Liver (tissue), 10 donors: ENCODE measurements at places on chromosomes 6 and 20. TPM values are rescaled to one million over a fixed set of nuclear protein-coding genes. Genes with fewer than 3 reads are reported as not detected.

The GCM1 gene
- 0.08 TPM for total RNA-seq

- DNase-seq: no peak
Observed at GRCh38 chr20:17024513-17025119, 202.2 kb upstream of the PCSK2 start.

GRCh38 chr20:4896971-4897497 lies 104.3 kb downstream of the SLC23A2 start:
- no peak for DNase-seq

DNA sequence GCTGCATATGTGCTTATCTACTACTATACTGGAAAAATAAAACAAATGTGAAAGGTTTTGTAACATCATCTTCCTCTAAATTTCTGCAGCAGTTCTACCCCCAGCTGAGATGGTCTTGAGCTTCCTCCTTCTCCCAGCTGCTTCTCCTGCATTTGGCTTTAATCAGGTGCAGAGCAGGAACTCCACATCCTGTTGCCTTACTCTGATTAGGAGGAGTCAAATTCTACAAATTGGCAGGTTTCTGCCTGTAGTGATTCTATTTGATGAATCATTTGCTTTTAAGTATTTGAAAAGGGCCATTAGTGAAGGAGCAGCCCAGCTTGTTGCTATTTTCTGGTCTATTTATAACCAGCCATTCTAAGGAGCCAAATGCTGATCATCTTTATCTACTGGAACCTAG lies 224.5 kb downstream of the GMDS start:
- DNase-seq: no peak

- DNase-seq: no peak
Observed at GRCh38 chr6:138307816-138308730, 69.6 kb upstream of the SMIM28 start.

The ADAT2 gene
- 2.4 TPM for total RNA-seq

GRCh38 chr6:170522565-170523183 lies 30.4 kb downstream of the PSMB1 start:
- DNase-seq: no peak

The ZSCAN9 gene
- total RNA-seq: 4.8 TPM

DNA sequence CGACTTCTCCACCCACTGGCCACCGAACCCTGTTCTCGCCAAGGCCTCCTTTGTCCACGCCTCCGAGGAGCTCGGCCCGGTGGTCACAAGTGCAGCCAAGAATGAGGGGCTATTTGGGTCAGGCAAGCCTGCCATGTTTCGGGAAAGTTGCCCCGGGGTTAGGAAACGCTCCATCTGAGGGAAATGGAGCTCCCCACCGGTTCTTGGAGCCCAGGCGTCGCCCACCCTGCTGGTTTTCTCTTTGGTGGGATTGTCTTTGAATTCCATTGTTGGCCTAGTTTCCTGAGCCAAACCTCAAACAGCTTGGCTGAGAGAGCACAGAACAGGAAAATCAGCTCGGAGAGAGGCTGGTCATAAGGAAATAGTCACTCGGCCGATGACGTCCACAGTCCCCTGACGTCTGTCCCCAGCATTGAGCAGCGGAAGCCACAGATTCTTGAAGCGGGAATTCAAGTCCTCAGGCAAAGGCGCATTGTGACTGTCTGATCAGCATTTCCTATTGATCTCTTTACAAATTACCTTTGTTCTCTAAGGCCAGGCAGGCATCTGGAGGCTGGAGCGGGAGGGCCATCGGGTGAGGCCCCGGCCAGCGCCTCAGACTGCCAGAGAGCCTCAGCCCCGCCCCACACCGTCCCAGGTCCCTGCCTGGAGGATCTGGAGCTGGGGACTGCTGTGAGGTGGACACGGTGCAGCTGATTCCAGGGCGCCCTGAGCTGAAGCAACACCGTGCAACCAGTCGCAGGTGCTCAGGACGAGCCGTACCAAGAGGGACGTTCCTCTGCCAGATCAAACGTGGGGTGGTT lies 138.6 kb downstream of the DLL1 start:
- no peak for DNase-seq

DNA sequence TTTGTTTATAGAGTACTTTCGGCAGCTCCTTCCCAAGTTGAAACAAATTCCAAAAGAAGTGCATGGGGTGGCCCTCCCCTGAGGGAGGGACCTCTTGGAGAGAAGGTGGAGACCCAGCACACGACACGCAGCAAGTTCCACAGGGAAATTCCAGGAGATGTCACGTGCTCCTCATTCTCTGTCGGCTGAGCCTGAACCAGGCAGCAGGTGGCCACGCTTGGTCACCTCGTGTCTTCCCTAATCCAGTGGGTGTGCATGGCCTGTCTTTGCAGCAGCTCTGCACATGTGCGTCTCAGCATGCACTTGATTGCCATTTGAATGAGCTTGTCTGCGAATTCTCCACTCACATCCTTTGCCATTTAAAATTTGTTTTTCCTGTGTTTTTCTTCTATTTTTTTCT lies 357.4 kb downstream of the CDH4 start:
- DNase-seq: no peak

GRCh38 chr6:128478230-128479047 lies 42.0 kb downstream of the PTPRK start:
- DNase-seq: no peak

DNA sequence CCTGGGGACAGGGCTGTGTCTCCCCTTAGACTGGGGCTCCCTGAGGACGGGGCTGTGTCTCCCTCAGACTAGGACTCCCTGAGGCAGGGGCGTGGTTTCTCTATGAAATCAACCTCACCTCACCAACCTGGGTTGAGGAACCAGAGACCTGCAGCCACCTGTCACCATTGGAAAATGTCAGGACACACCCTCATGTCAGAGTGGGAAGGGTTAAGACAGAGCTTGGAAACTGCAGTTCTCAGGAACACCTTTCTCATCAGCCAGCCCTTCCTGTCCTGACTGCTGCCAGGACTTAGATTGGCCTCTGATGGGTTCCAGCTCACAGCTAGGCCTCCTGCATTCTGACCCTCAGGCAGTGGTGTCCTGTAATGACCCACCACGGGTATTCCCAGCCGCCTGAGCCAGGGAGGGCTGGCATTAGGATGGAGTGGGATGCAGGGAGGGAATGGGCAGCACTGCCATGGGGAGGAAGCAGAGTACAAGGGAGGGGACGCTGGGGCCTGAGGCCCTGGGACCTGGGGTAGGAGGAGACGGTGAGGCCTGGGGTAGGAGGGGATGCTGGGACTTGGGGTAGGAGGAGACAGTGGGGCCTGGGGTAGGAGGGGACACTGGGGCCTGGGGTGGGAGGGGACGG lies 76.3 kb downstream of the MRPL14 start:
- DNase-seq: no peak

GRCh38 chr20:53773792-53774401 lies 180.3 kb upstream of the ZNF217 start:
- DNase-seq: no peak

- no peak for DNase-seq
Observed at GRCh38 chr6:116072368-116072767, 11.7 kb upstream of the FRK start.

DNA sequence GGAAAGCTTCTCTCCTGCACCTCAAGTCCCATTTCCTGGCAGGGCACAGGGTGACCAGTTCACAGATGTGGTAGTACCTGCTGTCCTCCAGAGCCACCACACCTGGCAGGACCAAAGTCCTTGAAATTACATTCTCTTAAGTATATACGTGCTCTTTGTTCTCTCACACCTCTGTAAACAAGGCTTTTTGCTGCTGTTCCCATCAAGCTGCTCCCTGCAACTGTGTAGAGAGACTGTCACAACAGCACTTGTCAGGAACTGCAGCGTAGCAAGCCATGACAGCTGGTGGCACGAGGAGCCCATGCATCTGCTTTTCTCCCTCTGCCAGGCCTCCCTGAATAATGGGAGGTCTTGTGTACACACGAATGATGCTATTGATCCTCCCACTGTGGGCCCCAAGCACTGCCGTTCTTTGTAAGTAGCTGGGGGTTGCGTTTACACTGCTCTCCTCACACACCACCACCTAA lies 431.8 kb downstream of the CD83 start:
- DNase-seq: no peak

DNA sequence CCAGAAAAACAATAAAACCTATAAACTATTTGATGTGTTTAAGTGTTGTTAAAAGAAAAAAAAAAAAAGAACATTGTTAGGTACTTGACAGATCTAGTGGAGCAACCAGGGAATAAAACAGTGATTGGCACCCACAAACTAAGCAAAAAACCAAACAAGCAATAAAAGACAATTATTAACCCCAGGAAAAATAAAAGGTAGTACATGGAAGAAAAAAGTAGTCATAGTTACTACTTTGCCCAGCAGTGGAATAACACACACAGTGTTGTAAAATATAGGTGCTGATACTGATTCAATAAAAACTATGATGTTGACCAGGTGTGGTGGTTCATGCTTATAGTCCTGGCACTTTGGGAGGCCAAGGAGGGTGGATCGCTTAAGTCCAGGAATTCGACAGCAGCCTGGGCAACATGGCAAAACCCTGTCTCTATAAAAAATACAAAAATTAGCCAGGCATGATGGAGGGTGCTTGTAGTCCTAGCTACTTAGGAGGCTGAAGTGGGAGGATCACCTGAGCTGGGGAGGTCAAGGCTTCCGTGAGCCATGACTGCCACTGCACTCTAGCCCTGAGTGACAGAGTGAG lies 43.9 kb downstream of the PIGU start:
- no peak for DNase-seq

DNA sequence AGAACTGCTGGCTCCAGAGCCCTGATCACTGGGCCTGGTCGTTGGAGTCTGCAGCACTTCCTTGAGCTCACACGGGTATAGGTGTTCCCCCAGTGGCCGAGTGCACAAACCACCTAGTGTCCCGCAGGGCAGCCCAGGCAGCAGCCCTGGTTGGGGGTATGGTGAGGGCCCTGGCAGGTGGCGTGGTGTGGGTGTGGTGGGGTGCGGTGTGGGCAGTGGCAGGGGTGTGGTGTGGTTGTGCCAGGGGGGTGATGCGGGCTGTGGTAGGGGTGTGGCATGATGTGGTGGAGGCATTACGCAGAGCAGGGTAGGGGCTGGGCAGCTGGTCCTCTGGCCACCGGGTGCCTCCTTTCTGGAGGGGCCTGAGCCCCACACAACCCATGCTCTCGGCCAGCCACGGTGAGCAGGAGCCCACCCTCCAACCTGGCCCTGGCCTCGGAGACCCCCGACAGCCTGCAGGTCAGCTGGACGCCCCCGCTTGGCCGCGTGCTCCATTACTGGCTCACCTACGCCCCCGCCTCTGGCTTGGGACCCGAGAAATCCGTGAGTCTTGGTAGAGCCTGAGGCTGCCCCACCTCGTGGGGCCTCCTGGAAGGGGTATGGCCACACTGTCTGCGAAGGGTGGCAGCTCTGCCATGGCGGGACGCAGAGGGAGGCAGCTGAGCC lies 20.5 kb downstream of the COL20A1 start:
- DNase-seq: no peak

- DNase-seq: no peak
Observed at GRCh38 chr6:52533491-52533890, 43.4 kb downstream of the TRAM2 start.

GRCh38 chr20:37995856-37996605 lies 37.2 kb downstream of the TTI1 start:
- DNase-seq: no peak

- peak; percentile 85 for DNase-seq
Observed at GRCh38 chr20:38113401-38114325, 51.4 kb downstream of the TGM2 start.

The MEI4 gene
- 0.42 TPM for total RNA-seq

GRCh38 chr6:26156850-26157250 lies 69.6 kb downstream of the HFE start:
- no peak for DNase-seq

DNA sequence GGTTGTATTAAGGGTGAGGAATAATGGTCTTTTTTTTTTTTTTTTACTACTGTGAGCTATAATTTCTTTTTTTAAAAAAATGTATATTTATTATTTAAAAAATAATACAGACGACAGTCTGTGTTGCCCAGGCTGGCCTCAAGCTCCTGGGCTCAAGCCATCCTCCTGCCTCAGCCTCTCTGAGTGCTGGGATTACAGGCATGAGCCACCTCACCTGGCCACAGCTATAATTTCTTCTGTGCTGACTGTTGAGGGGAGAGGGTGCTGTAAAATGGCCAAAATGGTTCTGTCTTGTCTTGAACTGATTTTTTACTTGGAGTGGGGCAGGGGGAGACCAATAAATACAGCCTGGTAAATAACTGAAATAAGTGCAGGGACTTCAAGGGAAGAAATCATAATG lies 3.6 kb downstream of the SRSF3 start:
- DNase-seq: no peak

DNA sequence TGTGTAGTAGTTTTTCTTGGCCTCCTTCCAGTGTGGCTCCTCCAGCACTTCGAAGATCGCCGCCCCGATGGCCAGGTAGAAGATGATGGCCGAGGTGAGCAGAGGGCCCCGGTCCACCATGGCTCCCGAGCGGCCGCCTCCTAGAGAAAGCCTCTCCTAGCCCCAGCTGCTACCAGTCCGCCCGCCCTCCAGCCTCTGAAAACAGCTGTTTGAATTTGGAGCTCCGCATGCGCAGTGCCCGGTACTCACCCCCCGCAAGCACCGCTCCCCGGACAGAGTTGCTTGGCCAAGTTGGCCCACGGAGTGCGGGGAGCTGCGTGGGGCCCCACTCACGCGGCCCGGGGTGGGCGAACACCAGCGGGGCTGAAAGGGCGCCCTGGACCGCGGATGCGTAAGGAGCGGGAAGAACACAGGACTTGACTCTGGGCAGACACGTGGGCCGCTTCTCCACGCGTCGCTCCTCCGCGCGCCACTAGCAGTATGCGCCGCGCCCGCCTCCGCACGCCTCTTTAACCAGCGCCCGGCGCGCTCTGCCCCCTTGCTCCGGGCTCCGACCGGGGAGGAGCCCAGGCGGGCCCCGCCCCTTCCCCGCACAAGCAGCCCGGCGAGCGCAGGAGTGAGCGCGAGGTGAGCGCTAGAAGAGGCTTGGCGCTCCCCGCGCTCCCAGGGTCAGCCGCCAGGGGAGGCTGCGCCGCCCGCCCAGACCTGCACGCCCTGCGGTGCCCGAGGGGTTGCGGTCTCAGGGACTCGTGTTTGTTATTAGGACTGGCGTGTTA lies at the start of gene KCNK5:
KCNK5 (minus strand) TSS at position 484 of the 776 bp plus-strand sequence; CDS start at position 120, 364 bp downstream.
- peak; percentile 81 for DNase-seq

DNA sequence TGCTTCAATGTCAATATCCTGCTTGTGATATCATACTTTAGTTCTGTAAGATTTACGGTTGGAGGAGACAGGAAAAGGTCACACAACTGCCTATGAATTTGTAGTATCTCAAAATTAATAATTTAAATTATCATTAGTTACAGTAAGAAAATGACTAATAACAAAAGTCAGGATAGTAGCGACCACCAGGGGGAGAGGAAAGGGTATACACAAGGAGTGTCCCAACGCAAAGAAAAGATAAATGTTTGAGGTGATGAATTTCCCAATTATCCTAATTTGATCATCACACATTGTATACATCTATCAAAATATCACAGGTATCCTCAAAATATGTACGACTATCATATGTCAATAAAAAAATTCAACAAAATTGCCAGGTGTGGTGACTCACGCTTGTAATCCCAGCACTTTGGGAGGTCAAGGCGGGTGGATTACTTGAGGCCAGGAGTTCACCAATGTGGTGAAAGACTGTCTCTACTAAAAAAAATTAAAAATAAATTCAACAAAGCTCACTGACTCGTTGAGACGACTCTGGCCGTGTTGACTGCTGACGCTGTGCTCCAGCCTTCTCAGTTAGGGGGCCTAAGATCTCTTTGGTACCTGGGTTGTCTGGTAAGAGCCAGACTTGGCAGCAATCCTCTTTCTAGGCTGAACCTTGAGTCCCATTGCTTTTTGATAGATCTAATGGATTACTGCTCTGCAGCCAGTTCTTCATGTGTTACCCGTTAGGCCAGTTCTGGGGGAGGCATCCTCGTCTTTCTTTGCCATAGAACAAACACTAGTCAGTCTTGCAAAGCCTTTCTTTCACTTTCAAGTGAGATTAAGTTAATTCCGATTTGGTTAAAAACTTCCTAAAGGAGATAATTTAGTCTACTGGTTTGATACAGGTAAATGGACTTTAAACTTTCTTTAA lies 9.0 kb upstream of the OVOL2 start:
- no peak for DNase-seq

GRCh38 chr6:131755597-131755996 lies 44.8 kb upstream of the CTAGE9 start:
- DNase-seq: no peak
